Activated CD8-positive, alpha-beta T cell treated with anti-CD3 and anti-CD28 coated beads for 36 hours (primary cell): ENCODE measurements at places on chromosomes 5 and 9.

DNA sequence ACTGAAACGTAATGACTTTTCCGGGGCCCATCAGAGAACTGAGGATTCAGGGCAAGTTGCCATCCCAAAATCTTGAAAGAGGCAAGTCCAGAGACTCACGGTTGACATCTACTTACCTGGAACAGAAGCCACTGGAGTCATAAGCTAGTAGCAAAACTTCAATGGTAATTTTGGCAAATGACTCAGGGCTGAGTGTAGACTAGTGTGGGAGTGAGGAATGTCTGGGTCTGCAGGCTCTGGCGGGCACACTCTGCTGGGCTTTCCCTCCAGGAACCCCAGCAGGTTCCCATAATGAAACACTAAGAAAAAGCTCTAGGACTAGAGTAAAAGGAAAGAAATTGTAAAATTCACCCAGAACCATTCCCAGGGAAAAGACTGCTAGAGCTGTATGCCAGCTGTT lies 122.9 kb upstream of the NFIL3 start:
- DNase-seq: no peak

- DNase-seq: no peak
Observed at GRCh38 chr9:16521868-16522411, 348.5 kb downstream of the BNC2 start.

DNA sequence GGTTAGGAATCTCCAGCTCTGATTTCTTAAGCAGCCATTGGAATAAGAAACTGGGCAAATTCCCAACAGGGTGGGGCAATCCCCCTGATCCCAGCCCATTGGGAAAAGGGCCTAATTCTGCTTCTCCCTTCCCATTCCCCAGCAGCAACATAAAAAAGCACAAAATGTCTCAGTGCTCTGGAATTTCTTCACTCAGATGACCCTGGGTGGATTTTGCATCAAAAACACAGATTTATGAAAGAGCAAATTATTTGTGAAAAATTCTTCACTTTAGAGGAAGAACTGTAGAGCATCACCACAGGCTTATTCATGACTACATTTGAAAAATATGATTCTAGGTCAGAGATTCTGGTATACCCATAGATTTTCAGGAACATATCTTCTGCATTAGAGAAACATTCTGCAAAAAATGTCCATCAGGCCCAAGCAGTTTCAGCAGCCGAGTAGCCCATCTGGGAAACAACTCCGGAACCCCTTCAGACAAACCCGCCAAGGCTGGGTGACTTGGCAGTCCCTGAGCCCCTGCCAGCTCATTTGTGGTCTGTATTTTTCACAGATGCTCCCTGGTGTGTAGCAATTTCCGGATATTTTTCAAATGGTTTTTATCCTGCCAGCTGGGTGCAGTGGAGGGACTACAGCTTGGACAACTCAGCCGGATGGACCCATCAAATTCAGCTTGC lies 102.1 kb upstream of the RANBP3L start:
- no peak for DNase-seq

DNA sequence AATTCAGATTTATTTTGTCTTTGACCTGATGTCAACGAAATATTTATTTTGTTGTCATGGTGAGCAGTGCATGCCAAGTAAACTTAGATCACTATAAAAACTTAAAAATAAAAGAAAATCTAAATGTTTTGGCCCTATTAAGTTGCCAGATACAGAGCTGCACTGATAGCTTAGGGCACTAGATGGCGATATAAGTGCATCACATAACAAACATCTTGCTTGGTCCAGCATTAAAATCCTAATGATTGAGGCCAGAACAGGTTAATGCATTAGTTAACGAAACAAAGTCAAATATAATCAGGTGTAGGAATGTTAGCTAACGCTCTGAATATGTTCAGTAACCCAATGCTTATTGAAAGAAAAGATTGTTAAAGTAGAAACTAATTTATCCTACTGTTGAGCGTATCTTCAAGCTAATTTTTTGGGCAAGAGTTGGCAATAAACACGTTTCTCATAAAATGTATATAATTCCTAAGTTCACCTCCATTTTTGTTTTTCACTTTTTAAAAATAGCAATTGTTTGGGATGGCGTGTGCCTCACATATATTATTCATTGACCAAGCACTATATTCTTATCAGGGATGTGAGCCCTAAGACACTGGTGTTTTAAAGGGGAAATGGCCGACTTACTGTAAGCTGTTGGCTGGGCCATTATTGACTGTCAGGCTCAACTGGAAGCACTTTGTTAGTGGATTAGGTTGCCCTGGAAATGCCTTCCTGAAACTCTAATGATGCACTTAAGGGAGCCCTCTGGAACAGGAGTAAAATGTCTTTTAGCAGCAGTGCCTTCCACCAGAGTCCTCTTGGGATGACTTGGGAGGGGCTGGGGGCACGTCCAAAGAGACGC lies 33.3 kb downstream of the KCTD16 start:
- DNase-seq: peak; percentile 61
